Fibroblast of the aortic adventitia (primary cell): ENCODE measurements at places on chromosomes 3 and 15. TPM values are rescaled to one million over a fixed set of nuclear protein-coding genes. Genes with fewer than 3 reads are reported as not detected.
A peak's percentile ranks its signal among the peaks of the same experiment; 100 is the strongest.

MRAS gene
- total RNA-seq: 31.2 and 53.3 TPM in 2 replicates

DNA sequence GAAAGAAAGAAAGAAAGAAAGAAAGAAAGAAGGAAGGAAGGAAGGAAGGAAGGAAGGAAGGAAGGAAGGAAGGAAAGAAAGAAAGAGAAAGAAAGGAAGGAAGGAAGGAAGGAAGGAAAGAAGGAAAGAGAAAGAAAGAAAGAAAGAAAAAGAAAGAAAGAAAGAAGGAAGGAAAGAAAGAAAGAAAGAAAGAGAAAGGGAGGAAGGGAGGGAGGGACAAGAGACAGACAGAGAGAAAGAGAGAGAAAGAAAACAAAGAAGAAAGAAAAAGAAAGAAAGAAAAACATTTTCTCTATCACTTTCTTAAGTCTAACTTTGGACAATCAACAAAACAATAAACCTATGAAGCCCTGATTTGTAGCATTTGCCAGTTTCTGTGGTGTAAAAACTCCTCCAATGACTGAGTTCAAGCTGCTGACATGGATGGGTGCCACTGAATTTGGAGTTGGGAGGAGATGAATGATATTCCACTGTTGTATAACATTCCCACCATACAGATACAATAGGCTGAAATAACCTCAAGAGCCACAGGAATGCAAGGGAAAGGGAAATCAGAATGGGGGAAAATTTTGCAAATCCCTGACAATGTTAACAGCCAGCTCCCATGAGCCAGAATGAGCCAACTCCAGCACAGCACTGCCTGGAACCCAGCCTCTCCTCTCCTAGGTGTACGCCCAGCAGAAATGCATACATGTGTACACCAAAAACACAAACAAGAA lies 15.0 kb upstream of the RTP3 start:
- peak; percentile 99 for DNase-seq

GRCh38 chr15:76994971-76995945 lies at the start of gene PSTPIP1:
Gene PSTPIP1, plus strand, starts transcription at chr15:76995126. Its CDS starts 448 bp downstream, at chr15:76995574.
- DNase-seq: peak; percentile 23

GANC gene
- 27.6 and 32.5 TPM in 2 replicates for total RNA-seq

DNA sequence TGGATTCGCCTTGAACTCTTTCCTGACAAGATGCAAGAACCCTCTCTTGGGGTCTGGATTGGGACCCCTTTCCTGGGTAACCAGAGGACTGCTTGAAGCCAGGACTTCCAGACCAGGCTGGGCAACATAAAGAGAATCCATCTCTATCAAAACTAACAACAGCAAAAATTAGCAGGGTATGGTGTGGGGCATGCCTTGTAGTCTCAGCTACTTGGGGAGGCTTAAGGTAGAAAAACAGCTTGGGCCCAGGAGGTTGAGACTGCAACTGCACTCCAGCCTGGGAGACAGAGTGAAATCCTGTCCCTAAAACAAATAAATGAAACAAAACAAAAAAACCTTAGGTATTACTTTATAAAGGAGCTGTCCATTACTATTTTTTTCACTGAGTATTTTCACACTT lies 93.1 kb upstream of the PLXND1 start:
- DNase-seq: no peak

DNA sequence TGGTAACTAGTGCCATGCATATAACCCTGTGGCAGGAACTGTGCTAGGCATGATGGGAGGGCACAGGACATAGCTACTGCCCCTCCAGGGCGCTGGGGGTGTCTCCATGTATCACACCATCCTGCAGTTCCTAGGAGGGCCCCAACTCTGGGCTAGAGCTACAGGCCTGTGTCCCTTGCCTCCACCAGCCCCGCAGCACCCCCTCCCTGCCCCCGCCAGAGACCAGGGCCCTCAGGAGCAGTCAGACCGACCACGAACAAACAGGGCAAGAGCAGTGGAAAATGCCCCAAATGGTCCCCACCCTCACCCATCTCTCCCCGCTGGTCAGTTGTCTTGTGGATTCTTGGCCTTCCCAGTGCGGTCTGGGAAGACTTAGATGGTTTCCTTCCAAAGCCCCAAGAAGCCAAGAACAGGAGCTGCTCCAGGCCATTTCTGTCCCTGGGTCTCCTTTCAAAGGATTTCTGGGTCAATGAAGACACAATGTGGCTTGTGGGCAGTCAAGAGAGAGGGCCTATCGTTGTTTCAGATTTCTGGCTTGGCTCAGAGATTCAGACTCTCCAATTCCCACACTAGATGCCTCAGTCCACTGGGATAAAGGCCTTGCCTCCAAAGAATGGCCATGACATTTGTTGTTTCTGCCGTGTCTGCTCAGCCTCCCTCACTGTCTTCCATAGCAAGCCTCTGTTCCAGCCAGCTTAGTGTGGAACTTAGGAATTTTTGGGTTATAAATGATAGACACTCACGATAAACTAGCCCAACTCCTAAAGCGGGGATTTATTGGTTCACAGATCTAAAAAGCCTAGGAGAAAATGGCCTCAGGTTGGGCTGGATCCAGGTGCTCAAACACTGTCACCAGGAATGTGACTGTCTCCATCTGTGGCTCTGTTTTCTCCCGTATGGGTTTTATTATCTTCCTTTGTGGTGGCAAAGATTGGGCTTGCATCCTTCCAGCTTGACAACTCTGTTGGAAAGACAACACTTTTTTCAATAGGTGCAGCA lies 80.6 kb downstream of the LSM3 start:
- no peak for DNase-seq

GRCh38 chr3:132432639-132433038 lies 15.3 kb downstream of the DNAJC13 start:
- DNase-seq: peak; percentile 86

GRCh38 chr3:128326051-128326823 lies 140.5 kb downstream of the DNAJB8 start:
- no peak for DNase-seq

SCAANT1 gene
- not detected in 2 replicates for total RNA-seq

SNUPN gene
- 41.5 and 43.3 TPM in 2 replicates for total RNA-seq

GRCh38 chr15:89852342-89852995 lies 37.8 kb upstream of the ANPEP start:
- DNase-seq: no peak

DNA sequence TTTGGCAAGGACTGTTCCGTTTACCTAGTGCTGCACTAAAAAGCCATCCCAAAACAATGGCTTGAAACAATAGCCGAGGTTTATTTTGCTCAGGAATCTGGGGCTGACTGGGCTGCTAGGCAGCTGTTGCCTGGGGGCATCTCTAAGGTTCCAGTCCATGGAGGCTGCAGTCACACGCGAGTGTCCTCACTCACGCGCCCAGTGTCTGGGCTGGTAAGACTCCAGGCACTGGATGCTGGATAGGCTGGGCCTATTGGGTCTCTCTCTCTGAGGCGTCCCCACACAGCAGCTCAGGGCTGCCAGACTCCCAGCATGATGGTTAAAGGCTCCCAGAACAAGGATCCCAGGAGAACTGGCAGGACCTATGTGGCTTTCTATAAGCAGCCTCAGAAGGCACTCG lies 34.2 kb downstream of the ALS2CL start:
- no peak for DNase-seq

- no peak for DNase-seq
These were observed 84.5 kb downstream of the MITF start for GRCh38 chr3:69823743-69824142.
